ENCODE measurements at places on chromosomes 16 and 17.

DNA sequence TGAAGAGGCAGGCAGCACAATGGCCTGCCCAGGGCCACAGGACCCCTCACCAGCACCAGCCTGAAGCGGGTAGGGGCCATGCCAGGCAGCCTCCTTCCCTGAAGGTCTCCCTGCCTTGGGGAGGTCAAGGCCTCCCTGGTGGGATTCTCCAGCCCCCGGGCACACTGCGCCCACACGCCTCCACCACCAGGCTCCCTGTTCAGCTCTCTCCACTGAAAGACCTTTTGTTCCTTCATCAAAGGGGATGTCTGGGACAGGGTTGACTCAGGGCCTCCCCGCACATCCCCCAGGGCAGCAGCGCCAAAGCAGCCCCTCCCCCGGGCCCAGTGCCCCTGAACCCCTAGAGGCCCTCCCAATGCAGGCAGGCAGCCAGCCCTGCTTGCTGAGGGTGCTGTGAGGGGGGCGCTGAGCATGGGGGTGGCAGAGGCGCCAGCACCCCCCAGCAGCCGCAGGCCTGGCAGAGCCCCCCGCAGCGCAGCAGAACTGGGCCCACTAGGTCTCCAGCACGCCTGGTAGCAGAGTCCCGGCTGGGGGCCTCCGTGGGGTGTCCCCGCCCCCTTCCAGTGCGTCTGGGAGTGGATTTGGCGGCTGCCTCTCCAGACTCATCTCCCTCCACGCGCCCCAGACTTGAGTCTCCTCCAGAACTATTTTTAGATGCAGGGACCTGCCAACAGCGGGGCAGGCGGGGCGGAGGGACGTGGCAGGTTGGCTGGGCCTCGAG lies 13.1 kb downstream of the BCAR1 start:
- DNase-seq = peak; percentile 74

- DNase-seq = no peak
These were observed 29.3 kb downstream of the PELP1 start for GRCh38 chr17:4674685-4674998.

DNA sequence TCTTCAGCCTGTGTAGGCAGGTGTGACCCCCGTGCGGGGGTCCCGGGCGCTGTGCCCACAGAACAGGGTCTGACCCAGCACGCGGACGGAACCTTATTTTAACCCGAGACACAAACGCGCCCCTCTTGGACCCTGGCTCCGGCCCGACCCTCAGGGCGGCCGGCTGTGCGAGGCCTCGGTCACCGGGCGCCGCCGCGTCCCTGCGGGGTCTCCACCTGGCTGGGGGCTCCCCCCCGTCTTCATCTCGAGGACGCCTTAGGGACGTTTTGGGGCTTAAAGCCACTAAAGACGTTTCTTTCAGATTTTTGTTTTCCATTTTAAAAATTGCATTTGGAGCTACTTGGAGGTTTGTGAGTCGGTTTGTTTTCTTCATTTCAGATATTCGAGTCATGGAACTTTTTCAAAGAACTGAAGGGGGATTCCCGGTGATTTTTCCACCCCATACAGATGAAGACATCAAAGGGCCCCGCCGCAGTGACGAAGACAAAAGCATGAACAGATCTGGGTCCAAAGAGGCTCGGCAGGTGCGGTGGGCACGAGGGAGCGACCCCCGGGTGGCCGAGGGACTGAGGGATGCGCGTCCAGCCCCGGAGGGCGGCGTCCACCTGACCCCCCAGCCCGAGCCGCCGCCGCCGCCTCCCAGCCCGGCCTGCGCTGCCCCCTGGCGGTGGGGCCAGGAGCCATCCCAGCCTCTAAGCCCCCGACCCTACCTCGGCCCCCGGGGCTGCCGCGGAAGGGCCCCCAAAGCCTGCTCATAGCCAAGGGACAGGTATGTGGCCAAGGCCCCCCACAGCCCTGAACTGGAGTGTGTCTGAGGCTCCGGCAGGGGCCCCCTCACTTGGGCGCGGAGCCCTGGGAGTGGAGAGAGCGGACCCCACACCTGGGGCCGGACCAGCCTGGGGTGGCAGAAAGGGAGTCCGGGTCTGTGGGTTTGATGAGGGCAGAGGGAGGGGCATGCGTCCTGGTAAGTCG lies 3.8 kb upstream of the CD7 start:
- no peak for DNase-seq

DNA sequence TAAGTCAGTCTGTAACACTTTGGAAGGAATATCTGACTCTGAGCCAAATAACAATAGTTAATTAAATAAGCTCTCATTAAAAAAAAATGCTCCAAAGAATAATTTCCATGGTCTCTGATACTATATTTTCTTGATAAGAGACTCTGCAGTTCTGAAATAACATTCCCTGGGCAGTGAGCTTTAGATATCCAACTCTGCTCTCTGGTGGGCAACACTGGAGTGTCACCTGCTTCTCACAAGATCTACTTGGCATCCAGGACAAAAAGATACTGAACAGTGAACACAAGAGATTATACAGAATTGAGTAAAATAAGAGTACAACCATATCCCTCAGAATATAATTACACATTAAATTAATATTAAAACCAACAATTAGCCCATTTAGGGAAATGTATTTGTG lies 13.7 kb downstream of the BLMH start:
- no peak for DNase-seq

- no peak for DNase-seq
These were observed 4.1 kb upstream of the SLFN5 start for GRCh38 chr17:35238821-35239220.

GRCh38 chr17:61662741-61663140 lies 71.7 kb upstream of the NACA2 start:
- DNase-seq = no peak

DNA sequence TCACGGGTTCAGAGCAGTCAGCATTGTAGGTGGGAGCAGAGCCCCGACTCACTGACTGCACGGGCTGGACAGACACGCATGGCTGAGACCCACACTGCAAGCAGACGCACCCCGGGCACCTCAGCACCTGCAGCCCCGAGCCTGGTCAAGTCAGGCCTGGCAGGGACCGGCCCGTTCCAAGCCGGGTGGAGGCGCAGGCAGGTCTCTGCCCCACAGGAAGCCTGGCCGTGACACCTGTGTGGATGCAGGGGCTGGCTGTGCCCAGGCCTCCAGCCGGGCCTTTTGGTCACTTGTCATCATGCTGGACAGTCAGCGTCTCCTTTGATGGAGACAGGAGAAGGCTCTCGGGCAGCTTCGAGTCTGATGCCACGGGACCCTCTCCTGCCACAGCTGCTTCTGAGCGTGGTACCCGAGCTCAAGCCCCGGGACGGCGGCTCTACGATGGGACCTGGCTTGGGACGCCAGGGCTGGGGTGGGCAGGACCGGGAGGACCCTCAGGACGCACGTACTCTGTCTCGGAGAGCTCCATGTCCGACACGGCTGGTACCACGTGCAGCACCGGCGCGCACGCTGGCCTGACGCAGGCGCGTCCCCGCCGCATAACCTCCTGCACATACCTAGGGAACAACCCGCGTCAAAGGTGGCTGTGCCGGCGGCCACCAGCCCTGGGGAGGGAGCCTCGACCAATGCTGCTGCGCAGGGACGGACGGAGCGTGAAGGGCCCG lies 7.9 kb downstream of the PDIA2 start:
- no peak for DNase-seq

DNA sequence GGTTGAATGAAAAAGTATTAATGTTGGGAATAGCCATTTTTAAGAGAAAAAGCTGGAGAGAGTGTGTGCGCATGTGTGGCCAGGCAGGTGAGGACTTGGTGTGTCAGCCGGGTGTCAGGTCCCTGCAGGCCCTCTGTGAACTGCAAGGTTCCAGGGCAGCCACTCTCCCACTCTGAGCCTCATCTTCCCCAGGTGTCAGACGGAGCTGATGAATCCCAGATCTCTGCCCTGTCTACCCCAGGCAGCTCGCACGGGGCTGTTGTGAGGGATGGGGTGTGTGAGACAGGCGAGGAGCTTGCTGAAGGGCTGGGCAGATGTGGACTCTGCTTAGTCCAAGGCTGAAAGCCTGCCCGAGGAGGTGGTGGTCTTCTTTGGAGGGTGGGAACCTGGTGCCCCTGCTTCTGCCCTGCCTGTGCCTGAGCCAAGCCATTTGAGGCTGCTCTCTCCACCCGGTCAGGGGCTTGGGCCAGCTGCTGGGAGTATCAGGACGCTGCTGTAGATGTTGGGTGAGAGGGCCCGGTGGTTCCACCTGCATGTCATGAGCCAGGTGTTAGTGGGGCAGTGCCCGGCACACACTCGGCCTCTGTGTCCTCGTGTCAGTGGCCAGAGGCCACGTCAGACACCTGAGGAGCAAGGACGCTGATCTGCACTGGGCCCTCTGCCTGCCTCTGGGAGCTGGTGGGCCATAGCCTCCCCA lies 122.4 kb downstream of the RAB11FIP4 start:
- no peak for DNase-seq

GRCh38 chr17:27538156-27538955 lies 82.1 kb downstream of the KSR1 start:
- DNase-seq = no peak

- no peak for DNase-seq
These were observed 104.1 kb downstream of the BANP start for GRCh38 chr16:88055356-88055755.

GRCh38 chr17:71765437-71765836 lies 355.4 kb upstream of the SOX9 start:
- DNase-seq = no peak

GRCh38 chr17:11274106-11274505 lies 33.1 kb downstream of the SHISA6 start:
- no peak for DNase-seq

GRCh38 chr17:47291242-47291873 lies 32.4 kb upstream of the EFCAB13 start:
- DNase-seq = no peak

DNA sequence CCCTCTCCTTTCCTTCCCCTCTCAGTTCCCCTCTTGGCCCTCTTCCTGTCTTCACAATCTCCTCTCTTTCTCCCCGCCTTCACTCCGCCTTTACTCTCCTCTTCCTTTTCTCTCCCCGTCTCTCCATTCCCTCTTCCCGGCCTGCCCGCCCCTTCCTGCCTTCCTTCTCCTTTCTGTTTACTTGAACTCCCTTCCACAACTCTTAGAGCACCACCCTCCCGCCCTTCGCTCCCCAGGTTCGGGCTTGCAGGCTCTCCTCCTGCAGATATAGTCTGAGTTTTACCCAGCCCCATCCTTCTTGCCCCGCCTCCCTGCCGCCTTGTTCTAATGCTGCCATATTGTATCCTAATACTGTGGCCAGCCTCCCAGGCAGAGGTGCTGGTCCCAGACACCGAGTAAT lies 201.5 kb upstream of the N4BP1 start:
- no peak for DNase-seq

GRCh38 chr16:85767531-85767930 lies 16.6 kb upstream of the C16orf74 start:
- peak; percentile 82 for DNase-seq

DNA sequence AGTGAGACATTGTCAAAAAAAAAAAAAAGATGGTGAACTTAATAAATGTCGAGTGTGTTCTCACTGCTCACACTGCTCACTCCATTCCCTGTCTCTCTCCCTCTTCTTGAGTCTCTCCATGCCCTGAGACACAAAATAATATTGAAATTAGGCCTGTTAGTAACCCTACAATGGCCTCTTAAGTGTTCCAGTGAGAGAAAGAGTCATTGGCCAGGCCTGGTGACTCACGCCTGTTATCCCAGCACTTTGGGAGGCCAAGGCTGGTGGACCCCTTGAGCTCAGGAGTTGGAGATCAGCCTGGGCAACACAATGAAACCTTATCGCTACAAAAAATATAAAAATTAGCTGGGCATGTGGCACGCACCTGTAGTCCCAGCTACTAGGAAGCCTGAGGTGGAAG lies 16.2 kb upstream of the CSF3 start:
- no peak for DNase-seq

- no peak for DNase-seq
These were observed 2.5 kb upstream of the RAB11FIP4 start for GRCh38 chr17:31388770-31389656.

- DNase-seq = no peak
These were observed 119.6 kb upstream of the ZNF750 start for GRCh38 chr17:82959242-82959930.

- DNase-seq = no peak
These were observed 399.1 kb upstream of the CDH5 start for GRCh38 chr16:65967376-65967775.

GRCh38 chr16:86975445-86975844 lies 341.7 kb downstream of the C16orf95 start:
- DNase-seq = no peak

DNA sequence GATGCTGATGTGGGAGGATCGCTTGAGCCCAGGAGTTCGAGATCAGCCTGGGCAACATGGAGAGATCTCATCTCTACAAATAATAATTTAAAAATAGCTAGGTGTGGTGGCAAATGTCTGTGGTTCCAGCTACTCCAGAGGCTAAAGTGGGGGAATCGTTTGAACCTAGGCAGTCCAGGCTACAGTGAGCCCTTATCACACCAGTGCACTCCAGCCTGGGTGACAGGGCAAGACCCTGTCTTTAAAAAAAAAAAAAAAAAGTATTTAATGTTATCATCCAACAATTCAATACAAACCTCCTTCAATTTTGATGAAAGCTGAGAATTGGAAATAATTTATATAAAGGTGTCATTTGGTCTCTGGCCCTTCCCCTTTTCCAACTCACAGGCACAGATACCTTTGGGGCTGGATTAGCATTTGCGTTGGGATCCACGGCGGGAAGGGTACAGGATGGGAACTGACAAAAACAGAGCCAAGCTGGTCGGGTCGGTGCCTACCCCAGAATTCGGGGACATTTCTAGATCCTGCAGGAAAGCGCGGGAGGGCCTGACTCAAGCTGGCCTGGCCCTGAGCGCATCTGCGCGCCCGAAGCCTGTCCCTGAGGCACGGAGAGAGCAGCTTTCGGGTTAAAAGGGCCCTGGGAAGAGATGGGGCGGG lies 860 bp upstream of the DCAF7 start:
- no peak for DNase-seq

DNA sequence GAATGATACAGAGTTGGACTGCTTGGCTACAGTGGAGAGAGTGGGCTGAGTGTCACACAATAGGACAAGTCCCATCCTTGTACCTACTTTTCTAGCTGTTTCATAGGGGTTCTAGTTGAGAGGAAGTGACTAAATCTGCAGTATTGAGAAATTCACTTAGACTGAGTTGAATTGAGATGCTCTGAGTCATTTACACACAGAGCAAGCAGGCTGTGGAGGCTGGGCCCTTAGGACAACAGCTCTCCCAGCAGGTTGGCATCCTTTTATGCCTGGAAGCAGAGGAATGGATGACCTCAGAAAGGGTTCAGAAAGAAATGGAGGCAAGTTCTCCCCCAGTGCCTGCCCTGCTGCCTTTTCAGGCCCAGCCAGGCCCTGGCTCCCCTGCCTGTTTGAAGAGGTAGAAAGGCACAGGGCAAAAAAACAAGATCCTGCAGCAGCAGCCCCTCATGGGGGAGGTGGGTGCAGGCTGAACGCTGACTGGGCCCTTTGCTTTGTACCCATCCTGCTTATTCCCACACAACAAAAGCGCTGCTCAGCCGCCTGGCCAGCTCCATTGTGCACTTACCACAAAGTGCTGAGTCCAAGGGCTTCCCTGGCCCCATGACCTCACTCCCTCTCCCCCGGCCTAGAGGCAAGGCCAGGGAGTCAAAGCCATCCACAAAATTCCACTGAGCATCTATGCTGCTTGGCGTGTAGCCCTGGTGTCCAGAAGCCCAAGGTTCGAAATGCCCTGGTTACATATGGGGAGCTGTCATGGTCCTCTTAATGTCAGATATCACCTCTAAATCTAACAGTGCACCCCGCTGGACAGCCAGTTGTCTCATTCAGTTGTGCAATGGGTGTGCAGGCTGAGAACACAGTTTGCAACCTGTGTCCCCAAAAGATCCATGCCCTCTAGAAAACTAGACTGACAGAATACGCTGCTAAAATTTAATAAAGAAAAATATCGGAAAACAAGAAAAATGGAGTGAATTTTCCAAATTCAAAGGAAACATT lies 5.4 kb upstream of the CRYBA1 start:
- peak; percentile 95 for DNase-seq
